DMS 273 treated with DMSO at 0.1 percent for 48 hours (cell line): ENCODE measurements at places on chromosomes 11 and 22.
A peak's percentile ranks its signal among the peaks of the same experiment; 100 is the strongest.

- no peak for DNase-seq
These were observed 86.3 kb downstream of the SNX19 start for GRCh38 chr11:130829920-130830511.

DNA sequence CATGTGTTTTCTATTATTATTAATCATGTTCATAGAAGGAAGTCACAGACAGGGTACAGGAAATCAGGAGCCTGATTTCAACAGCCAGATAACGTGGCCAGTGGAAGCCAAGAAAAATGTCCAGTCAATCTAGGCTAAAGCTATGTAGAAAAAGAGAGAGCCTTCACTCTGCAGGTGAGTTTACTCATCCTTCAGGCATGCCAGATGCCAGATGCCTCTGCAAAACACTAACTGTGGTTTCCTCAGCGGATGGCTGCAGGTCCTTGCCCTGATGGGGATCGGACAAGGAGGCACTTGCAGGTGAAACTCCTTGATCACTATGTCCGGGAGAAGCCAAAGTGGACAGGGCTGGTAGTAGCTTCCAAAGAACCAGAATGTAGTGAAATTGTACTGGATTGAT is 962.3 kb upstream of the RAG2 start:
- DNase-seq: no peak

GRCh38 chr11:95485115-95485900 is 254.3 kb upstream of the SESN3 start:
- no peak for DNase-seq

- DNase-seq: no peak
These were observed 2.8 kb upstream of the KDELR3 start for GRCh38 chr22:38464992-38465672.

- no peak for DNase-seq
These were observed 47.0 kb upstream of the SUSD2 start for GRCh38 chr22:24134090-24134846.

- DNase-seq: no peak
These were observed 23.7 kb upstream of the ARFGAP3 start for GRCh38 chr22:42880815-42881214.

GRCh38 chr11:47572715-47573255 is 6.0 kb downstream of the KBTBD4 start:
- DNase-seq: peak; percentile 27

DNA sequence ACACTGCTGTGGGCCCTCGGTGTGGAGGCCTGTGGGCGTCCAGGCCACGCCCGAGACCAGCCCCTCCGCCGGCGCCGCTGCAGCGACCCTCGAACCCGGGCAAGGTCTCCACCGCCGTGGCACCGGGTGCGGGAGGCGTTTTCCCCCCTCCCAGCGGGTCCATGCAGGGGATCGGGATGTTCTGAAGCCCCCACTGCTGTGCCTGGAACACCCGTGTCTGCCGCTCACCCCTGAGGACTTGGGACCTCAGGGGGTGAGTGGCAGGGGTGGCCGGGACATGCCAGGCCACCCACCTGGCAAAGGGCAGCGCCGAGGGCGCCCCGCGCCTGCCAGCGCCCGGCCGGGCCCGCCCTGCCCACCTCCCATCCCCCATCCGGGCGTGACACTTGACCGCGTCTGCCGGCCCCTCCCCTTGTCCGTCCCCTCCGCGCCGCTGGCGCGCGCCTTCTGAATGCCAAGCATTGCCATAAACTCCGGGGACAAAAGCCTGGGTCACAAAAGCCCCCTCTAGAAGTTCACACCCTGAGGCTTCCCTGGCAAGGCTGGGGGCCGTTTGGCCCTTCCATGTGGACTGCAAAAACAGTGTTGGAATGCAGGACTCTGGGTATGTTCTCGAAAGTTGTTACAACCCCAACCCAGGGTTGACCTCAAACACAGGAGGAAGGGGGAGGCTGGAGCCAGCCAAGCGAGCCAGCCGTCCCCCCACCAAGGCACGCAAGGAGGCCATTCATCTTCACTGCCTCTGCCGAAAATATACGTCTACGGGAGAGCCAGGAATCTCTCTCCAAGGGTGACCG is 819 bp upstream of the KCNQ1OT1 start:
- no peak for DNase-seq

- DNase-seq: no peak
These were observed 7.3 kb upstream of the PLEKHA7 start for GRCh38 chr11:17021511-17021910.

DNA sequence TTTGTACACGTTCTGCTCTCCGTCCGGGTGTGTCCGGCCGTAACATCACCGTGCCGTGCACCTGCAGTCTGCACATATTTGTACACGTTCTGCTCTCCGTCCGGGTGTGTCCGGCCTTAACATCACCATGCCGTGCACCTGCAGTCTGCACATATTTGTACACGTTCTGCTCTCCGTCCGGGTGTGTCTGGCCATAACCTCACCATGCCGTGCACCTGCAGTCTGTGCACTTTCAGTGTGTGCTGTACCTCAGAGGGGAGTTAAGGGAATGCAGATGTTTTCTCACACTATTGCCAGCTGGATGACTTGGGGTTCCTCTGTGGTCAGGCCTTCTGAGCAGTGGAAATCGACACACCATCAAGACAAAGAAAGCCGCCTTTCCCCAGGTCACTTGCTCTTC is 4.2 kb downstream of the TTLL8 start:
- DNase-seq: no peak

GRCh38 chr11:108032800-108033199 is 24.1 kb downstream of the CUL5 start:
- no peak for DNase-seq

- DNase-seq: no peak
These were observed 47.7 kb downstream of the CWC15 start for GRCh38 chr11:94925422-94926270.

GRCh38 chr11:132126973-132127899 is 756.8 kb downstream of the NTM start:
- DNase-seq: no peak

GRCh38 chr11:76244316-76244851 is 38.1 kb upstream of the WNT11 start:
- no peak for DNase-seq

DNA sequence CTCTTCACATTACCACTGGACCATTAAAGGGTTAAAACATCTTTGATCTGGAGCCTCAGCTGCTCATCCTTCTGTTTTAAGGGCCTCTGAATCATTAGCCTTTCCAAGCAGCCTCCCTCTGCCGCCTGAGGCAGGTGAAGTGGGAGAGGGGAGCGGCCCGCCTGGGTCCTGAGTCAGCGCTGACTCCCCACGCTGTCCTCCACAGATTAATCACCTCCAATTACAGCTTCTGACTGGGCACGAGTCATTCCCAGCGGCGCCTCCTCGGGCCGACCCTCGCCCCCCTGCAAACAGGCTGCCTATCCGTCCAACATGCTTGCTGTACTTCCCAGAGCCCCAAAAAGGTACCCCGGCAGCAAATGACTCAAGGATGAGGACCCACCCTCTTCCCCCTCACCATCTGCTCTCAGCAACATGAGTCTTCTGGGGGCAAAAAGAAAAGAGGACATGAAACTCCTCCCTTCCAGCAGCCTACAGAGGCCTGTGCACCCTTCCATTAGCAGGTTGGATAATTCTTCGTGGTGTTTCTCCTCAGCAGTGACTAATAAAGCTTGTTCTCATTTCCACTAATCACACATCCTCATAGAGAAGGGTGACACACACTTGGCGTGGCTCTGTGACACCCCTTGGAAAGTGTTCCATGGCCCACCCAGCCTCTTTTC is 44.3 kb upstream of the JAM3 start:
- no peak for DNase-seq

GRCh38 chr11:126109941-126110731 is 47.5 kb upstream of the CDON start:
- DNase-seq: no peak

DNA sequence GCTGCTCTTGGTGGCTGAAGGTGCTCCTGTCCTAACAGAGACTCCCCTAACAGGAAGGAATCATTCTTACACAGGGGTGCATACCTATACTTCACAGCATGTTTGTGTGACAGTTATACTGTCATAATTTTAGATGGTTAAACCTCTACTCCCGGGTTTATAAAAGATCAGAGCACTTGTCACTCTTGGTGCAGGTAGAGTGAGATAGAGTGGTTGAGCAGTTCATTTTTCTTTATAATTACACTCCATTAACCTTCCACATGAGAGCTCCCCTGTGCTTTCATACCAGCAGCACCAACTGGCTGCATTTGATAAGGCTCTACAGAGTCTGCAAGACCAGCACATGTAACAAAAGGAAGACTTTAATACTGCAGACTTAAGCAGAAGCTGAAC is 72.9 kb downstream of the LARGE2 start:
- DNase-seq: no peak

GRCh38 chr11:128860571-128861361 is 6.3 kb downstream of the KCNJ1 start:
- DNase-seq: no peak

DNA sequence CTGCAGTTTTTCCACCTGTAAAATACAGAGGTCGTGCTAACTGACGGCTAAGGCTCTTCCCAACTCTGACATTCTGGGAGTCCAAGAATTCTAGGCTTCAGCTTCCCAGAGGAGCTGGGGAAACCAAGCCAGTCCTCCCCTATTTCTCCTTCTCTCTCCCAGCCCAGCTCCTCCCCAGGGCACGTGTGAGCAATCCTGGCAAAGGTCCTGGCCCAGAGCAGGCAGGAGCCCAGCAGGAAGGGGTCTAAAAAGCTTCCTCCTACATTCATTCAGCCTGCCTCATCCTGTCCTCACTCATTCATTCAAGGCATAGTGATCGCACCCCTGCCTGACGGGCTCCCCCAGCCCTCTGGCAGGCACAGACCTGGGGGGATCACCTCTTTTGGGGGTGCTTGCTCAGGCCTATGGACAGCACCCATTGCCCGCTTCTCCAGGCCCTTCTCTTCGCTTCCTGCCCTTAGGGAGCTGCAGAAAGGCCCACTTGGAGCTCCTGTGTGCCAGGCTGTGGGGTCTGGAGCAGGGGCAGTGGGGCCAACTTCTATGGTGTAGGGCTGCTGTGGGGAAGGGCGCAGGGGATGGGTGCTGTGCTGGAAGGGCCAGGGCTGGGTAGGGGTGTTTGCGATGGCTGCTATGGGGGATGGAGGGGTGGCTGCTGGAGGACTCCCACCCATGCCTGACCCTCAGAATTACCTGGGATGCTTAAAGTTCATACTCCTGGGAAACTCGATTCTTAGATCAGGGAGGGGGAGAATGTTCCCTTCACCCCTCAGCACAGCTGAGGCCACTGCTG is 9.8 kb downstream of the KCNC1 start:
- no peak for DNase-seq

- no peak for DNase-seq
These were observed 14.8 kb downstream of the PIWIL4 start for GRCh38 chr11:94581926-94582325.

- DNase-seq: no peak
These were observed 6.1 kb upstream of the APOL3 start for GRCh38 chr22:36166518-36167220.

GRCh38 chr11:21179770-21180169 is 510.4 kb downstream of the NELL1 start:
- no peak for DNase-seq

- no peak for DNase-seq
These were observed 8.5 kb upstream of the DENND5A start for GRCh38 chr11:9273376-9274336.

GRCh38 chr11:125626288-125626950 is 1.5 kb downstream of the CHEK1 start:
- no peak for DNase-seq

DNA sequence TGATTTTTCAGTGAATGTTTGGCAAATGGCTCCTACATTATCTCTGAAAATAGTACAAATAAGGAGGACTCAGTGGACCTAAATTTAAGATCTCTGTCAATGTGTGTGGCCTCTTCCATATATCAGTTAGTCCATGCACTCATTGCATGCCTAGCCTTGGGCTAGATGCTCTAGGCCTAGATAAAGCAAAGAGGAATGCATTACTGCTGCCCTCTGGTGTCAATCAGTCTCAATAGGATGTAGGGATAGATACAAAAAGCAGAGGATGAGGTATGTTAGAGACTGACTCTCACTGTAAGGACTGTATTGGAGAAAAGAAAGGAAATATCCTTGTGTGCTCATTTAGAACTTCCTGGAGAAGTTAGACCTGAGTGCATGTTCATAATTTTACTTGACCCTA is 42.0 kb downstream of the MS4A2 start:
- no peak for DNase-seq

DNA sequence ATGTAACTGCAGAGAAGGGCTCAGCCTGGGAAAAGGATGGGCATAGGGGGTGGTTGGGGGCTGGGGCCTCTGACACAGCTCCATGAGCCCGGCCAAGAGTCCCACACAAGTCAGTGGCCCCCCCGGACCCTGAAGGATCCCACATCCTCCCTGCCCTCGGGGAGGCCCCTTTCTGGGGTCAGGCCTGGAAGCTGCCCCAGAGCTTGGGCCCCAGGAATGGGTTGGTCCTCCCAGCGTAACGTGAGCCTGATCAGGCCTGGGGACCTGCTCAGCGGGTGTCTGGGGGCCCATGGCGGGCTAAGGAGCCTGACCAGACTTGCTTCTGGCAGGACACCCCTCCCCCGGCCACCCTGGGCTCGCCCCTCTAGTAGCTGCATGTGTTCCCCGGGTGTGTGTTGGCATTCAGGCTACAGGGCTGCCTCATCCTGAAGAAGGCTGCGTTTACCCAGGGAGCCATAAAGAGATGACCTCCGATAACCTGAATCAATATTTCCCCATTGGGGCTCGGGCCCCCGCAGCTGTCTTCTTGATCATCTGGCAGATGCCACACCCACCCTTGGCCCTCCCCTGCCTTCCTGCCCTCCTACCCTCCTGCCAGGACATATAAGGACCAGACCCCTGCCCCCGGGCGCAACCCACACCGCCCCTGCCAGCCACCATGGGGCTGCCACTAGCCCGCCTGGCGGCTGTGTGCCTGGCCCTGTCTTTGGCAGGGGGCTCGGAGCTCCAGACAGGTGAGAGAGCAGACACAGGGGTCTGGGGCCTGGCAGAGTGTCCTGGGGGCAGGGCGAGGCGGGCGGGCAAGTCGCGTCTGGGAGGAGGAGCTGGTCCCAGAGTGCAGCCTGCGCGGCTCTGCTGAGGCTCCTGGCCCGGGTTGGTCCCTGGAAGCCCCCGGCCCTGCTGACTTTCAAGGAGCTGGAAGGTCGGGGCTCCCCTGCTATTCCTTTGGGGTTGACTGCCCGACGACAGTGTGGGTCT is at the start of gene MUC2:
MUC2 (plus strand) TSS at position 631 of the 978 bp plus-strand sequence.
- DNase-seq: no peak

DNA sequence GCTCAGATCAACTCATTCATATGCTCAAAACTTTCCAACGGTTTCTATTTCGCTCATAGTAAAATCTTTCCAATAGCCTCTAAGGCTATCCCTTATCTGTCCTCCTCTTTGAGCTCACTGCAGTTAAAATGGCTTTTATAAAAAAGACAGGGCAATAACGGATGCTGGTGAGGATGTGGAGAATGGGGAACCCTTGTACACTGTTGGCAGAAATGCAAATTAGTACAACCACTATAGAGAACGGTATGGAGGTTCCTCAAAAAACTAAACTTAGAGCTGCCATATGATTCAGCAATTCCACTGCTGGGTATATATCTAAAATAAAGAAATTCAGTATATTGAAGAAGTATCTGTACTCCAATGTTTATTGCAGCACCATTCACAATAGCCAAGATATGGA is 345.6 kb downstream of the DLG2 start:
- DNase-seq: no peak

GRCh38 chr11:120517390-120517761 is 5.8 kb downstream of the GRIK4 start:
- DNase-seq: no peak

GRCh38 chr22:45891996-45892621 is 84.9 kb downstream of the WNT7B start:
- DNase-seq: no peak
